ENCODE measurements at places on chromosomes 6 and 20.

DNA sequence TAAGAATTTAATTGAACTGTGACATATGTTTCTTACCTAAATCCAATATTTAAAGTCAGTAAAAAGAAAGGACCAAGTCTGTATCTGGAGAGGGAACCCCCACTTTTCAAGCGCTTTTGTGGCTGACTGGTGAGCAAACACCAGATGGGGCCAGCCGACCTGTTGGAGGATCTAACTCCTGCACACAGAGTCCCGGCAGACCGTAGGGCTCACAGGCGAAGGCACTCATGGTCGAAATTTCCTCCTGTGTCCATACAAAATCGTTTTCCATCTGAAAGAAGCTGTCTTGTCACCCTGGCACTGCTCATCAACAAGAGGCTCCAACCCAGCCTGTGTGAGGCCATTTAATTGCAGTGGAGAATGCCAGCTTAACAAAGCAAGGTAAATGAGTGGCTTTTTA, 94.0 kb downstream of the SCML4 start:
- DNase-seq, result no peak

GRCh38 chr6:30571762-30572082, 480 bp downstream of the ABCF1 start:
- no peak for DNase-seq

- no peak for DNase-seq
These were observed 210.5 kb upstream of the SPTLC3 start for GRCh38 chr20:12798286-12798685.

- no peak for DNase-seq
These were observed 270.1 kb upstream of the ARID1B start for GRCh38 chr6:156507106-156507505.

DNA sequence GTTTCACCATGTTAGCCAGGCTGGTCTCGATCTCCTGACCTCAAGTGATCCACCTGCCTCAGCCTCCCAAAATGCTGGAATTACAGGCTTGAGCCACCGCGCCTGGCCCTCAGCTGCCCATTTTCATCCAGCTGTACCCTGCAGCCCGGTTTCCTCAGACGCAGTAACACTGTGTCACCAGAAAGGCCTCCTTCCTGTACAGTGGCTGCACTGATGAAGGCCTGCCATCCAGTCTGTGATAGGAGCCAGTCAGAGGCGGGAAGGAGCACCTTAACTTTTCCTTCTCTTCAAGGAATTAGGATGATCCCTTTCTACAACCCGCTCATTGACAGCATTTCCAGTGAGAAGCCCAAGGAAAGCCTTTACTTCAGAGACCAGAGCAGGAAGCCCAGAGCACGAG, 75.9 kb downstream of the GFOD1 start:
- no peak for DNase-seq

DNA sequence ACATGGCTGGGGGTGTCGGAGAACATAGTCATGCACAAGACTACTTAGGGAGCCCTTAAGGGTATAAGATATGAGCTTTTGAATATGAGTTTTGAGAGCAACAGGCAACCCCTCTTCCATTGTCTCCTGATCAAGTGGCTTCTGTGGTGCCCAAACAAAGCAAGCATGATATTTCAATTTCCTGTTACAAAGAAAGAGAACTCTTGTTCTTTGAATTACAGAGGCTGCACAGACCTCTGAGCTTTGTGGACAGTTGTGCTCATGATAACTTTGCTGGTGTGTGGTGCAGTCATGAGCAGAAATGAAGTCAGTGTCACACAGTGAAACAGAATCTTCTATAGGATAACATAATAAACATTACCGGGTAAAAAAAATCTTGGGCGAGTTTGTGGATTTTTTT, 66.8 kb upstream of the THEMIS start:
- no peak for DNase-seq

- no peak for DNase-seq
These were observed 38.5 kb downstream of the HTR1B start for GRCh38 chr6:77424761-77425160.

DNA sequence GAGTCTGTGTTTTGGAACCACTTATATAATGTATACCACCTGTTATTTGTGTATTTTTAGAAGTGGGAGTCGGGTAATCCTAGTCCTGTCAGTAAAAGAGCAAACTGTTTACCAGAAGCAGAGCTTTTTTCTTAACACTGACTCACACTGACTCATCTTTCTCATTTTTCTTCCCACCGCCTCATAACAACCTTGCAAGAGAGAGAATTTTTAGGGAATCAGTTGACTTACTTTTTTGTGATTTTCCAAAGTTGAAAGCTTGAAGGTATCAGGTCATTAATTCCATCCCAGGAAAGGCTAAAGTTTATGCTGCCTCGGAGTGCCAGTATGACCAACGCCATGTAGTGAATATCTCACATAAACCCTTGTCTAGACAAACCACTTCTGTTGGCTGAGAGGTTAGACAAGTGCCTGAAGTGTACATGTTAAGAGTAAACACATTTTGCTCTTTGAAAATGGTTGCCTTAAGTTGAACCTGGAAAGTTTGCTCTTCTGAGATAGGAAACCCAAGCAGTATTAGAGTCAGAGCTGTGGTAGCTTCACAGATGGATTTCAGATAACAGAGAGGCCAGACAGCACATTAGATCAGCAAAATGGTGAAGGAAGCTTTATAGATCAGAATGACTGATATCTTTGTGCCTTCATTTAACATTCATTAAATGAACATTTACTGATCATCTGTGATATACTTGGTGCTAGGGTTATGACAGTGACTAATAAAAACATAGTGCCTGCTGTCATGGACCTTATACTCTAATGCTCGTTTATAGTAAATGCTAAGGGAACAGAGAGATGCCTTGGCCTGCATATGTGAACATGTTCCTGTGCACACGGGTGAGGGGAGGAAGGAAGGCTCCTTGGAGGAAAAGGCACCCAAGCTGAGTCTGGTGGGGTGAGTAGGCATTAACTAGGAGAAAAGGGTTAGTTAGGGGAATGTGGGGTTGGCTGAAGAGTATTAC, 29.1 kb upstream of the PKIG start:
- peak; percentile 89 for DNase-seq

GRCh38 chr6:165641672-165642156, 21.3 kb downstream of the PDE10A start:
- DNase-seq, result no peak

- DNase-seq, result no peak
These were observed 61.8 kb upstream of the PLEKHG1 start for GRCh38 chr6:150537893-150538292.

DNA sequence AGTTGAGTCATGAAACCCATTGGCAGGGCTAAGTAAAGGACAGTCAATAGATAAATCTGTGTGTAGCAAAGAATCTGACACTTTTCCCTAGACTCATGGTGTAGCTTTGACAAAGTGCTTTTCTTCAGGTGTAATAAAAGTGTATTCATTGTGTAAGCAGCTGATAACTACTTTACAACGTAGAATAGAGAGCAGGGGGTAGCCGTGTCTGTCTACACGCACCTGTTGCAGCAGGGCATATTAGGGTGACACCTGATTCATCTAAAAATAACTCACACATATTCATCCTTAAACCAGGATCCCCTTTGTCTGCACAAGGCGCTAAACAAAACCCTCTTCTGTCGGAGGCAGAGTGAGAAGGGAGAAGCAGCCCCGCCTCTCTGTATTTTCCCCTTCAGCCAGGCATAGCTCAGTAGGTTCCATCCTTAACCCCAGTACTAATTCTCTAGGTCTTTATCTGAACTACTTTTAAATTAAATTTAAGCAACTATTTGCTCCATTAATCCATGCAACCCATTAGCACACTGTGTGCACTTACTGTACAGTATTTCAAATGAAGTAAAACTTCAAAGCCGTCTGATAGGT, 306.7 kb upstream of the SASH1 start:
- no peak for DNase-seq

- DNase-seq, result peak; percentile 39
These were observed 38.2 kb downstream of the ELMO2 start for GRCh38 chr20:46367967-46368901.
